SJCRH30 (cell line): ENCODE measurements at places on chromosomes 6 and 20.

- H3K4me1 ChIP-seq, result 0 out of 2 replicates have a peak, but pooled peaks cover 5% of the 10 kb centered on the region
- H3K27me3 ChIP-seq, result no peaks in the 10 kb centered on the region
- DNase-seq, result no peak
- no peak overlapping the region for H3K27ac ChIP-seq
- H3K36me3 ChIP-seq, result peaks cover 10% of the 10 kb centered on the region; the same call in 1 of the 2 replicates
Observed at GRCh38 chr6:157194643-157195042, 128.7 kb downstream of the TMEM242 start.

DNA sequence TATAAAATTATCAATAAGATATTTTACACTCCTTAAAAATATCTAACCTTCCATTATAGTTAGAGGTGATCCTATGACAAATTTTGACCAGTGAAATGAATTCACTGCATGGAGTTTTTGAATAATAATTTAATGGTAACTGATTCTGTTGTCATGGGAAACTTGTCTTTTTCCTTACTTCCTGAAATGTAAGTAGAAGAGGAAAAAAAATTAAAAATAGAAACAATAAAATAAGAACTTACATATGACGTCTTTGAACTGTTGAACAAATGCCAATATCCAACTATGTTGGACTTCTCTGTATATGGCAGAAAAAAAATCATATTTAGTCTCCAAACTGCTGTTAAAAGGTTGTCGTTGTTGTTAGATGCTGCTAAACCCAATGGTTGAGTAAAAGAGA, 26.3 kb downstream of the PPP1R14C start:
- no peak overlapping the region for H3K4me3 ChIP-seq
- H3K36me3 ChIP-seq, result no peaks in the 10 kb centered on the region
- peaks cover 3% of the 10 kb centered on the region; the same call in 1 of the 2 replicates for H3K27me3 ChIP-seq
- DNase-seq, result no peak
- H3K27ac ChIP-seq, result no peak overlapping the region
- no peaks in the 10 kb centered on the region for H3K4me1 ChIP-seq

DNA sequence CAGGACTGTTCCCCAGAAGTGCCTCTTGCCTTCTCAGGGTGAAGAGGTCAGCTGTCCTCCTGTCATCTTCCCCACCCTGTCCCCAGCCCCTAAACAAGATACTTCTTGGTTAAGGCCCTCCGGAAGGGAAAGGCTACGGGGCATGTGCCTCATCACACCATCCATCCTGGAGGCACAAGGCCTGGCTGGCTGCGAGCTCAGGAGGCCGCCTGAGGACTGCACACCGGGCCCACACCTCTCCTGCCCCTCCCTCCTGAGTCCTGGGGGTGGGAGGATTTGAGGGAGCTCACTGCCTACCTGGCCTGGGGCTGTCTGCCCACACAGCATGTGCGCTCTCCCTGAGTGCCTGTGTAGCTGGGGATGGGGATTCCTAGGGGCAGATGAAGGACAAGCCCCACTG, 9.8 kb downstream of the PI16 start:
- H3K4me3 ChIP-seq, result no peak overlapping the region
- H3K27me3 ChIP-seq, result no peaks in the 10 kb centered on the region
- H3K27ac ChIP-seq, result no peak overlapping the region
- peaks cover 11% of the 10 kb centered on the region for H3K36me3 ChIP-seq

GRCh38 chr20:11935212-11936154, 17.8 kb downstream of the BTBD3 start:
- H3K4me1 ChIP-seq, result no peaks in the 10 kb centered on the region
- peak; percentile 18 for DNase-seq
- no peaks in the 10 kb centered on the region for H3K27me3 ChIP-seq
- H3K4me3 ChIP-seq, result no peak overlapping the region
- no peak overlapping the region for H3K27ac ChIP-seq

DNA sequence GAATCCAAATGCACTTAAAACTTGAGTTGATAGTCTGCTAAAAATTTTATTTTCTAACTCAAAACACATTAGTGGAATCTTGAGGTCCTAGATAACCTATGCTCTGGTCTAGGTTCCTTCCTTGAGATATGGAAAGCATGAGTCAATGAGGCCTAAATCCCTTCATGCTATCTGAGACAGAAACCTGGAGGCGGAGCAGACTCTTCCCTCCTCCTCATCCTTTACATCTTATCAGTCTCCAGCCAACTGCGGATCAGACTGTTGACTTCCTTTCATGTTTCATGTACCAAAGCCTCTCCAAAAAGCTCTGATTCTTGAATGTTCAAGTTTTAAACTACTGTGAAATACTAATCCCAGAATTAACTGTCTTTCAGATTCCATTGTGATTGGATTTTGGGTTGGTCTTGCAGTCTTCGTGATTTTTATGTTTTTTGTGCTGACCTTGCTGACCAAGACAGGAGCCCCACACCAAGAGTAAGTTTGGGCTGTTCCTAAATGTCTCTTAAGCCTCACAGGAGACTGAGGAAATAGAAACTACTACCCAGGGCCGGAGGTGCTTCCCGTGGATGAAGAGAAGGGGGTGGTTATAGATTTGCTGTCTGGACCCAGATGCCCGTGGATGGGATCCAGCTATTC, 29.1 kb downstream of the MRAP2 start:
- H3K36me3 ChIP-seq, result 0 out of 2 replicates have a peak, but pooled peaks cover 3% of the 10 kb centered on the region
- H3K4me1 ChIP-seq, result peaks cover 17% of the 10 kb centered on the region
- DNase-seq, result no peak
- no peaks in the 10 kb centered on the region for H3K27me3 ChIP-seq

GRCh38 chr6:154202339-154202738, 154.3 kb downstream of the IPCEF1 start:
- no peak overlapping the region for H3K4me3 ChIP-seq
- no peak for DNase-seq
- H3K36me3 ChIP-seq, result no peaks in the 10 kb centered on the region
- H3K27ac ChIP-seq, result no peak overlapping the region

- no peak for DNase-seq
- H3K4me1 ChIP-seq, result no peaks in the 10 kb centered on the region
- H3K36me3 ChIP-seq, result no peaks in the 10 kb centered on the region
Observed at GRCh38 chr6:136092897-136093296, 157.2 kb downstream of the MTFR2 start.

DNA sequence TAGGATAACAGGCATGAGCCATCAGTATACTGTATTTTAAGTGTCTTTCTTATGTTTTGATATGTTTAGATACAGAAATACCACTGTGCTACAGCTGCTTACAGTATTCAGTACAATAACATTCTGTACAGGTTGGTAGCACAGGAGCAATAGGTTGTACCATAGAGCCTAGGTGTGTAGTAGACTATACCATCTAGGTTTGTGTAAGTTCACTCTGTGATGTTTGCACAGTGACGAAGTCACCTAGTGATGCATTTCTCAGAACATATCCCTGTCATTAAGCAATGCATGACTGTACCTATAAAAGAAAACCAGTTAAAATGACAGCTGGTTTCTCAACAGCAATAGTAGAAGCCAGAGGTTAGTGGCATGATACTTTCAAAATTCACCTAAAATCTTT, 3.0 kb upstream of the ZBTB24 start:
- H3K4me3 ChIP-seq, result no peak overlapping the region
- H3K27ac ChIP-seq, result no peak overlapping the region
- DNase-seq, result no peak
- no peaks in the 10 kb centered on the region for H3K27me3 ChIP-seq
- H3K4me1 ChIP-seq, result peaks cover 36% of the 10 kb centered on the region

GRCh38 chr20:62950741-62951140, 1.8 kb upstream of the SLC17A9 start:
- DNase-seq, result no peak
- no peak overlapping the region for H3K4me3 ChIP-seq
- peaks cover 13% of the 10 kb centered on the region for H3K4me1 ChIP-seq
- H3K36me3 ChIP-seq, result peaks cover 49% of the 10 kb centered on the region
- no peak overlapping the region for H3K27ac ChIP-seq

DNA sequence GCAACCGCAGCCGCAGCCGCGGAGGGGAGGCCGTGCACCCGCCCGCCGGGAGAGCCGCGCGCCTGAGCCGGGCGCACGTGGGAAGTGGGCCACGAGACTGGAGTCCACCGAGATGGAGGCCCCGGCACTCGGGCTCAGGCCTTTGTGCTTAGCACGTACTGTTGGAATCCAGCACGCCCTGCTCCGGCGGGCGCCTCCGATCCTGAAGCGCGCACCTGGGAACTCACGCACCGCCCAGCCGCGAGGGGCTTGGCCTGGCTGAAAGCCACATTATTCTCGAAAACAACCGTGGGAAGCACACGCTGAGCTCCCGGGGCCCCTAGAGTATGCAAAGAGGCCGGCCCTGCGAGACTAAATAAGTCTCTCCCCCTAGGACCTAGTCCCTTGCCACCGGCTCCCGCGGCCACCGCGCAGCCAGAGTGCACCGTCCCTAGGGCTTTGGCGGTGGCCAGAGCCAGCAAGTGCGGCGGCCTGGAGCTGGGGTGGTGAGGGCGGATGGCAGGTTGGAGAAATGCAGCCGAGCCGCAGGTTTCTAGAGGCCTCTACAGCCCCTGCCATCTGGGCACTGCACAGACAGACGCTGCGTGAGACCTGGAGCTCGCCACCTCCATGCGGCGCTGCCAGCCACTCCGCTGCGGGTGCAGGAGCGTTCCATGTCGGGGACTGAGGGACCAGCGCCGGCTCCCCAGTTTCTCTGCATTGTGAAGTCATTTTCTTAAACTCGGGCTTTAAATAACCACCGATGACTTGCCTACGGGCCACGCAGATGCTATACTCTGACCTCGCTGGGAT, 42.0 kb upstream of the LY86 start:
- no peaks in the 10 kb centered on the region for H3K36me3 ChIP-seq
- no peaks in the 10 kb centered on the region for H3K27me3 ChIP-seq
- no peak overlapping the region for H3K27ac ChIP-seq

GRCh38 chr6:101956961-101957360, 563.5 kb downstream of the GRIK2 start:
- no peaks in the 10 kb centered on the region for H3K4me1 ChIP-seq
- no peak for DNase-seq
- H3K4me3 ChIP-seq, result no peak overlapping the region
- no peak overlapping the region for H3K27ac ChIP-seq
- H3K27me3 ChIP-seq, result no peaks in the 10 kb centered on the region
- H3K36me3 ChIP-seq, result no peaks in the 10 kb centered on the region

DNA sequence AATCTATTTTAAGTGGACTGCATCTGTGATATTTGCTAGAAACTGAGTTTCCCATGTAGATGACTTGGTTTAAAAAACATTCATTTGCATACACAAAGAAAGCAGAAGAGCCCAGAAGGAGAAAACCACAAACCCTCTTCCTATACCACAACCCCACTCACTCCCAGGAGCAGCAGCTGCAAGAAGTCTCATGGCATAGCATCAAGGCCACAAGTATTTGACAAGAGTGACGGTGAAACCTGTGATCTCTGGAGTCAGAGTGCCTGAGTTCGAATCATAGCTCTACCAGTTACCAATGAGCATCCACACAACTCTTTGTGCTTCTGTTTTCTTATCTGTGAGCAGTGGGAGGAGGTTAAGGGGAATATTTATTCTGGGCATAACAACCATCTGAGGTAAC, 44.7 kb upstream of the SIRPG start:
- no peaks in the 10 kb centered on the region for H3K4me1 ChIP-seq
- H3K27ac ChIP-seq, result no peak overlapping the region
- no peaks in the 10 kb centered on the region; the same call in 1 of the 2 replicates for H3K27me3 ChIP-seq
- no peaks in the 10 kb centered on the region for H3K36me3 ChIP-seq
- no peak for DNase-seq
- no peak overlapping the region for H3K4me3 ChIP-seq

DNA sequence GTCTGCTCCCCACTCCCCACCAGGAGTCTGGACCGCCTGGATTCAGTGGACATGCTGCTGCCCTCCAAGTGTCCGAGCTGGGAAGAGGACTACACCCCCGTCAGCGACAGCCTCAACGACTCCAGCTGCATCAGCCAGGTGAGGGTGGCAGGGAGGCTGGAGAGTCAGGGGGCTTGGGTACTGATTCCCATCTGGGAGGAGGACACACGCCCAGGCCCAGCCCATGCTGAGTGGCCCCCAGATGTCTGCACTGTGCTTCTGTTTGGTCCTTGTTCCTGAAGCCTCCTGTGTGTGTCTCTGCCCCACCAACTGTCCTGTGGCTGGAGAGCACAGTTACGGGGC, 101.6 kb upstream of the MYL9 start:
- H3K27ac ChIP-seq, result no peak overlapping the region
- H3K27me3 ChIP-seq, result no peaks in the 10 kb centered on the region
- no peaks in the 10 kb centered on the region for H3K36me3 ChIP-seq
- no peak overlapping the region for H3K4me3 ChIP-seq
- no peaks in the 10 kb centered on the region for H3K4me1 ChIP-seq

GRCh38 chr6:98995116-98995515, 47.4 kb upstream of the FBXL4 start:
- H3K4me3 ChIP-seq, result no peak overlapping the region
- H3K27me3 ChIP-seq, result no peaks in the 10 kb centered on the region; the same call in 1 of the 2 replicates
- H3K4me1 ChIP-seq, result no peaks in the 10 kb centered on the region

DNA sequence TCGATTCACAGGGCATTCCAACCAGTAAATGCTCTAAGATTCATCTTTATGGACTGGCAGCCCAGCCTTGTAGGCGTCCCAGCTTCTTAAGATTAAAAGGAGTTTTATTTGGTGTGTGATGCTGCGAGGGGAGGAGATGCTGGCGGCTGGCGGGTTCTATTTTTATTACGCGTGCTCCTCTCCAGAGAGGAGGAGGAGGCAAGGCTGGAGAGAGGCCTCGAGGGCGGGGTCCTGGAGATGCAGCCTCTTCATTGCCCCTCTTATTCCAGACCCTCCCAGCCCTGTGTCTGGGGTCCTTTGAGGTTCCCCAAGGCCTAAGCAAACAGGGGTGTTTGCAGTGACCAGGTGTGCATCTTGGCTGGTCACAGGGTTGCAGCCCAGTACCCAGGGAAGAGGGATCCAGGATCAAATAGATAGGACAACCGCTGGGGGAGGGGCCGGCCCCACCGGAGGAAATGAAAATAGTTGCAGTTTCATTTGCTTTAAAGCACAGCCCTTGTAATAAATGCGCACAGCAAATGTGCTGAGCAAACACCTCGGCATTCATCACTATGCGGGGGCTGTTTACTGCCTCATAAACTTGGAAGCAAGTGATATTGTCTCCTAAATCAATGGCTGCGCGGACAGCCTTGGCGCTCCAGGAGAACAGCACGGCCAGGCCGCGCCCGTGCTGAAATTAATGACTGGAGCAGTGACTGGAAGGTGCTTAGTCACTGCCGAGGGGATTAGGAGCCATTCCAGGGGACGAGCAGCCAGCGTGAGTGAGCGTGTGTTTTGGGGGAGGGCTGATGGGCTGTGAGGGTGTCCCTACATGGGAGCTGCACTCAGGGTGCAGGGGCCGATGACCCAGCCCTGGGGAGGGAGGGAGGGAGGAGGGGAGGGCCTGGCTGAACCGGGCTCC, 83.0 kb downstream of the TMEM242 start:
- no peak overlapping the region; the same call in 1 of the 2 replicates for H3K27ac ChIP-seq
- peak; percentile 55 for DNase-seq
- H3K4me3 ChIP-seq, result peak overlapping the region; percentile 50
- H3K27me3 ChIP-seq, result no peaks in the 10 kb centered on the region

DNA sequence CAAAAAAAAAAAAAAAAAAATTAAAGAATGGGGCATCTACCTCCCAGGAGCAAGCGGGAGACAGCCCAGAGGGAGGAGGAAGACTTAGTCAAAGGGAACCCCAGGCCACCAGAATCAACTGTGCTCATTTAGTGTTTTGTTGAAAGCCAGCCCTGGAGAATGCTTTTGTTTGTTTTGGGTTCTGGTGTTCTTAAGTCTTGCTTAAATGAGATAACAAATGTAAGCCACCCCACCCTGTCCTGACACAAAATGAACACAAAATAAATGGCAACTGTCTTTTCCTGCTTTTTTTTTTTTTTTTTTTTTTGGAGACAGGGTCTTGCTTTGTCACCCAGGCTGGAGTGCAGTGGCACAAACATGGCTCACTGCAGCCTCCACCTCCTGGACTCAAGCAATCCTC, 165.0 kb upstream of the JARID2 start:
- no peak for DNase-seq
- H3K27me3 ChIP-seq, result no peaks in the 10 kb centered on the region
- no peaks in the 10 kb centered on the region for H3K36me3 ChIP-seq
- H3K4me3 ChIP-seq, result no peak overlapping the region
